ENCODE measurements at places on chromosomes 7 and 10.

- H3K36me3 ChIP-seq = no peaks in the 10 kb centered on the region
- peaks cover 19% of the 10 kb centered on the region for H3K27me3 ChIP-seq
- no peak overlapping the region for H3K4me3 ChIP-seq
- no peak overlapping the region for H3K27ac ChIP-seq
- H3K4me1 ChIP-seq = no peaks in the 10 kb centered on the region
These were observed 64.2 kb downstream of the SORBS1 start for GRCh38 chr10:95496951-95497350.

GRCh38 chr10:103276251-103276895 lies 565 bp upstream of the INA start:
- H3K4me3 ChIP-seq = peak overlapping the region; percentile 68
- H3K4me1 ChIP-seq = peaks cover 12% of the 10 kb centered on the region
- H3K36me3 ChIP-seq = no peaks in the 10 kb centered on the region
- H3K27ac ChIP-seq = no peak overlapping the region
- no peak for ATAC-seq

DNA sequence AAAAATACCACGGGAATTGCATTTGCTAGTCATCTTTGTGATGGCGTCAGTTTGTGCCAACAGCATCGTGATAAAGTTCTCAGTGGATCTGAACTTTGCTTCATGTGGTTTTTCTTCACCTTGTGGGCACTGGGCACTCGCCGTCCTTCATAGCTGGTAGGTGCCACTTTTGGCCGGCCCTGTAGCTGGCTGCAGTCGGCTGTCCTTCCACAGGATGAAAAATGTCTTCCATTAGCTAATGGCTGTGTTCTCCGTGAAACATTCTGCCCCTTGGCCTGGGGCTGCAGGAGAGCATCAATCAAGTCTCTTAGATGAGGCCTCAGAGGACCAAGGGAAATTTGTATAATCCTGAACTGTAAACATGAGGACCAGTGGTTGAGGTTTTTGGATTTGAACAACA lies 145.3 kb downstream of the DYNC1I1 start:
- no peaks in the 10 kb centered on the region for H3K36me3 ChIP-seq
- no peaks in the 10 kb centered on the region for H3K27me3 ChIP-seq
- no peak overlapping the region for H3K27ac ChIP-seq
- no peak overlapping the region for H3K4me3 ChIP-seq

DNA sequence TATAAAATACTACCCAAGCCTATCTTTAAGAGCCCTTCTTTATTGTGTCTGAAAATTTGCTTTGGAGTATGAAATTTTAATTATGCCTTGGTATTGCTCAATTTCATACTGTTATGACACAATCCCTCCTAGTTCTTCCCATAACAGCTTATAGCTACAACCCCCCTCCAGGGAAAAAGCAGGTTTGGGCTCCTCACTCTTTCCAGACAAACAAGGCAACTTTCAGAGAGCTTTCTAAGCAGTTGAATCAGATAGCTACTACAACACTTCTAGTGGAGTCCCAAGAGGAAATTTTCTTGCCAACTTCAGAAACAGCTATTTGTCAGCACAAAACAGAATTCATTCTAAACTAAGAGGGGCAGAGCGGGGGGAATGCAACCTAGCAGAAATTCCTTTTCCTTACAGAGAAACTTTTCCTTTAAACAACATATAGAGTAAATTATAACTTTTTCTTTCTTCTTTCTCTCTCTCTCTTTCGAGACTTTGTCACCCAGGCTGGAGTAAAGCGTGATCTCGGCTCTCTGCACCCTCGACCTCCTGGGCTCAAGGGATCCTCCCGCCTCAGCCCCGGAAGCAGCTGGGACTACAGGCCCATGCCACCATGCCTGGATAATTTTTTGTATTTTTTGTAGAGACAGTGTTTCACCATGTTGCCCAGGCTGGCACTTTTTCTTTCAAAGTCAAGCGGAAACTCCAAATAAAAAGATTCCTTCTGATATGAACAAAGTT lies 26.0 kb upstream of the JMJD1C start:
- H3K4me1 ChIP-seq = peaks cover 9% of the 10 kb centered on the region
- no peak overlapping the region for H3K4me3 ChIP-seq
- no peaks in the 10 kb centered on the region for H3K27me3 ChIP-seq
- no peak for ATAC-seq

DNA sequence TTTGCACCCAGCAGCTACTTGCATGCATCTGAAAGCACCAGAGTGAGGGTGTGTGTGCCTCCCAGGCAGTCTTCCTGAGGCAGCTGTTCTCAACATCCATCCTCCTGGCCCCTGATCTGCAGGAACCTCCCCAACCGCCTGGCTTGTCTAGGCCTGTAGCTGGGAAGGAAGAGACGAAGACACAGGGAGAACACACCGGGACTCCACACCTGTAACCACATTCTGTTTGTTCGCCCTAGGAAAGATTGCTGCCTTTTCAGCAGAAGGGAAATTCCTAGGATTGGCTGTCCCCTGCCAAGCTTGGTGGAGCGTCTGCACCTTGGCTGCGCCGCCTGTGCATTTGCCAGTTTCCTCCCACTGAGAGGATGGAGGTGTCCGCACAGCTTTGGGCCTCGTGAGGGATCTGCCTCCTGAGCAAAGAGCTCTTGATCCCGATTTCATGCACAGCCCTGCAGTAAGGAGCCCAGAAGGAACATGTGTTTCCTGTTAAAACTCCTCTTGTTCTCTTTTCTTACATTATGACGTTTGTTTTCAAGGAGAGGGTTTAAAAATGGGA lies 154.6 kb downstream of the TPST1 start:
- peak; percentile 20 for ATAC-seq
- no peak overlapping the region for H3K27ac ChIP-seq
- no peaks in the 10 kb centered on the region for H3K27me3 ChIP-seq
- H3K36me3 ChIP-seq = no peaks in the 10 kb centered on the region

- no peak overlapping the region for H3K27ac ChIP-seq
- ATAC-seq = no peak
- H3K4me1 ChIP-seq = peaks cover 11% of the 10 kb centered on the region
- H3K36me3 ChIP-seq = no peaks in the 10 kb centered on the region
- no peak overlapping the region for H3K4me3 ChIP-seq
These were observed 7.8 kb upstream of the POR start for GRCh38 chr7:75906991-75907667.

DNA sequence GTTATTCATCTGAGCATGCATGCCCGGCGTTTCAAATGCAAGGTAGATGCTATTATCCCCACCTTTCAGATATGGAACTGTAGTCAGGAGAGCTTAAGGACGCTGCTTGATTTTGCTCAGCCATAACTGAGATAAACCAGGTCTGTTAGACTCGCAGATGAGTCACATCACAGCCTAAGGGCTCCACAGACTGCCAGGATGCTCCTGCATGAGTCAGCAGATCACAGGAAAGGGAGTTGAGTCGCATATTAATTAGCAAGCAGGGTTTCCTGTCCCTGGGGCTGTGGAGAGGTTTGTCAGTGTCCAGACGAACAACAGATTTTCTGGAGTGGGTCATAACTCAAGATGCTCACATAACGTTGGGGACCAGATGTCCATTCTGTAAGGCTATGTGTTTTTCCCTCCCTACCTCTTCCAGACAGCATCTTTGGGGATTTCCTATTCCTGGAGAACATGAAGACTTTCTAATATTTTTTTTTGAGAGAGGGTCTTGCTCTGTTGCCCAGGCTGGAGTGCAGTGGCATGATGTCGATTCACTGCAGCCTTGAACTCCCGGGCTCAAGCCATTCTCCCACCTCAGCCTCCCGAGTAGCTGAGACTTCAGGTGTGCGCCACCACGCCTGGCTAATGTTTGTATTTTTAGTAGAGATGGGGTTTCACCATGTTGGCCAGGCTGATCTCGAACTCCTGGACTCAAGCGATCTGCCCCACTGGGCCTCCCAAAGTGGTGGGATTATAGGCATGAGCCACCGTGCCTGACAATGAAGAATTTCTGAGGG lies 36.7 kb downstream of the PFKFB3 start:
- H3K4me3 ChIP-seq = no peak overlapping the region
- H3K27me3 ChIP-seq = no peaks in the 10 kb centered on the region
- peaks cover 7% of the 10 kb centered on the region for H3K4me1 ChIP-seq

- no peak overlapping the region for H3K4me3 ChIP-seq
- no peaks in the 10 kb centered on the region for H3K36me3 ChIP-seq
- H3K4me1 ChIP-seq = no peaks in the 10 kb centered on the region
- no peaks in the 10 kb centered on the region for H3K27me3 ChIP-seq
- ATAC-seq = peak; percentile 39
These were observed 556.5 kb upstream of the LRRN3 start for GRCh38 chr7:110534241-110534931.

GRCh38 chr10:89591111-89591795 lies 53.8 kb downstream of the PANK1 start:
- no peak overlapping the region for H3K4me3 ChIP-seq
- H3K36me3 ChIP-seq = peaks cover 11% of the 10 kb centered on the region
- no peaks in the 10 kb centered on the region for H3K4me1 ChIP-seq

- no peak overlapping the region for H3K27ac ChIP-seq
- H3K36me3 ChIP-seq = no peaks in the 10 kb centered on the region
- H3K4me1 ChIP-seq = peaks cover 13% of the 10 kb centered on the region
- no peak overlapping the region for H3K4me3 ChIP-seq
These were observed 215.0 kb downstream of the USP6NL start for GRCh38 chr10:11396311-11396955.

GRCh38 chr10:4214908-4215307 lies 429.9 kb upstream of the KLF6 start:
- ATAC-seq = no peak
- H3K27ac ChIP-seq = no peak overlapping the region
- H3K27me3 ChIP-seq = no peaks in the 10 kb centered on the region
- no peaks in the 10 kb centered on the region for H3K36me3 ChIP-seq
- peaks cover 6% of the 10 kb centered on the region for H3K4me1 ChIP-seq
- no peak overlapping the region for H3K4me3 ChIP-seq

GRCh38 chr7:486216-486743 lies 33.4 kb downstream of the PDGFA start:
- peaks cover 9% of the 10 kb centered on the region for H3K36me3 ChIP-seq
- no peak overlapping the region for H3K4me3 ChIP-seq

- no peak overlapping the region for H3K4me3 ChIP-seq
- H3K36me3 ChIP-seq = no peaks in the 10 kb centered on the region
- no peaks in the 10 kb centered on the region for H3K27me3 ChIP-seq
- no peak overlapping the region for H3K27ac ChIP-seq
- peaks cover 16% of the 10 kb centered on the region for H3K4me1 ChIP-seq
These were observed 279.5 kb upstream of the AUTS2 start for GRCh38 chr7:69318794-69319193.

DNA sequence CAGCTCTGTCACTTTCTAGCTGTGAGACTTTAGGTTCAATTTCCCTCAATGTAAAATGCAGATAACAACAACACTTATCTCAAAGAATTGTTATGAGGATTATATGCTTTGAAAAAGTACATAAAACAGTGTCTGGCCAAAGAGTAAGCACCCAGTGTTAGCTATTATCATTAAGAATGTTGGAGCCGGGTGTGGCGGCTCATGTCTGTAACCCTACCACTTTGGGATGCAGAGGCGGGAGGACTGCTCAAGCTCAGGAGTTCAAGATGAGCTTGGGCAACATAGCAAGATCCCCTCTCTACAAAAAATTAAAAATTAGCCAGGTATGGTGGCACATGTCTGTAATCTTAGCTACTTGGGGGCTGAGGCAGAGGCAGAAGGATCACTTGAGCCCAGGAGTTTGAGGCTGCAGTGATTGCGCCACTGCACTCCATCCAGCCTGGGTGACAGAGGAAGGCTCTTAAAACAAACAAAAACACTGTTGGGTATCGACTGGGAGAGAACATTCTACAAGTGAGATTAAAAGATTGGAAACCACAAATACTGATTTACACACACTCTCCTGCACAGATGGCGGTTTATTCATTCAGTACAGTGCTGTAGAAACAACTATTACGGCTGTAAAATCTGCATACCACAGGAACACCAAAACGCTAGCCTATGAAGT lies 107.3 kb downstream of the PROSER2 start:
- H3K4me3 ChIP-seq = no peak overlapping the region
- no peak overlapping the region for H3K27ac ChIP-seq
- H3K4me1 ChIP-seq = no peaks in the 10 kb centered on the region
- H3K27me3 ChIP-seq = no peaks in the 10 kb centered on the region
- no peak for ATAC-seq

DNA sequence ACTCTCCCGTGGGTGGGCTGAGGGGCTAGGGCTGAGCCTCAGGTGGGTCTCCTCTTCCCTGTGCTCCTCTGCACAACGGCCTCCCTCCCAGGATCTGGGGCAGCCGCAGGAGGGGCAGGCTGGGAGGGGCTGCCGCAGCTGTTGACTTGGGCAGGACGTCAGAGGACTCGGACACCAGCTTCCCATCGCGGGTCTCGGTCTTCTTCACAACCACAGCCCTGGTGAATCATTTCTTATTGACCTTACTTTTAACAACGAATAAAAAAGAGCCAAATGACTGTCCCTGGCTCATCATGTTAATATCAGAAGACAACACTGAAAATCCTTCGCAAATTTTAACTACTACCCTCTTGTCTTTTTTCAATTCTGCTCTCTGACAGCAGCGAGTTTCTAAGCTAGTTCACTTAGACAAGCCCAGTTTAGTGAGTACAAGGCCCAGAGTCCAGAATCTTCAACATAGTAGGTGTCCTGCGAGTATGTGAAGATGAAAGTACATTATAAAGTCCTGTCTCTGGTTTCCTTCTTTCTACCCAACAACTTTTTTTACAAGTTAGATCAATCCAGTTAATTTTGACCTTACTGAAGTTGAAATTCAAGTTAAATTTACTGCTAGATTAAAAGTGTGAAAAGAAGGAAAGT lies 32.4 kb downstream of the CTNNA3 start:
- no peak overlapping the region for H3K27ac ChIP-seq
- H3K27me3 ChIP-seq = peaks cover 31% of the 10 kb centered on the region
- no peaks in the 10 kb centered on the region for H3K4me1 ChIP-seq

DNA sequence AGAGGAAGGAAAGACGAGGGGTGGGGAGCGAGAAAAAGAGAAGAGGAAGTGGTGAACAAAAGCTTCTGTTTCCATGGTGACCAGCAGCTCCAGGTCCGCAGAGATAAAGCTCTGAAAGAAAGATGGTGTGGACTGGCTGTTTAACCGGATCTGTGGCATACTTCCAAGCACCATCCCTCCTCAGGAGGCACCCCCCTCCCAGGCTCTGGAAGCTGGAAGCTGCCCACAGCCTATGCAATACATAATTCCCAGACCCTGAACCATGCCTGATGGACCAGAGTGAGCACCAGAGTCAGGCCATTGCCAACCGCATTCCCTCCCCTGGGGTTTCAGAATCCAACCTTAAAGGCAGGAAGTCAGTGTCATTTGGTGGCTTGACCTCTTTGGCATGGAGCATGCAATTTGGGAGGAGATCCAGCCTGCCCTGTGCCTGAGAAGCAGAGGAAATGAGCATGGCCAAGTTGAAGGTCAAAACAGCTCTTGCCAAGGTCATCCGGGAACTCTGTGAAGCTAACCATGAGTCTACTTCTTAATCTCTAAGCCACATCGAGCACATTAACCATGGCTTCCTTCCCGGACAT lies 22.2 kb upstream of the CPXM2 start:
- ATAC-seq = no peak
- H3K4me3 ChIP-seq = no peak overlapping the region
- peaks cover 9% of the 10 kb centered on the region for H3K4me1 ChIP-seq
- H3K36me3 ChIP-seq = no peaks in the 10 kb centered on the region
- H3K27ac ChIP-seq = no peak overlapping the region

GRCh38 chr10:35396560-35397434 lies 60.5 kb downstream of the CCNY start:
- no peak overlapping the region for H3K4me3 ChIP-seq
- H3K27ac ChIP-seq = no peak overlapping the region
- ATAC-seq = no peak
- H3K27me3 ChIP-seq = no peaks in the 10 kb centered on the region
- H3K4me1 ChIP-seq = peaks cover 73% of the 10 kb centered on the region
- H3K36me3 ChIP-seq = peaks cover 2% of the 10 kb centered on the region

Data from stimulated activated memory B cell treated with anti-CD40 and anti-IgM and Interleukin-4, amounts not matched to agents 10 μg/mL and 1 μg/mL and 100 μg/mL, for 72 hours (primary cell).